Osteocyte (in vitro differentiated cells): ENCODE measurements at places on chromosomes 1 and 21. TPM values are rescaled to one million over a fixed set of nuclear protein-coding genes. Genes with fewer than 3 reads are reported as not detected.

DNA sequence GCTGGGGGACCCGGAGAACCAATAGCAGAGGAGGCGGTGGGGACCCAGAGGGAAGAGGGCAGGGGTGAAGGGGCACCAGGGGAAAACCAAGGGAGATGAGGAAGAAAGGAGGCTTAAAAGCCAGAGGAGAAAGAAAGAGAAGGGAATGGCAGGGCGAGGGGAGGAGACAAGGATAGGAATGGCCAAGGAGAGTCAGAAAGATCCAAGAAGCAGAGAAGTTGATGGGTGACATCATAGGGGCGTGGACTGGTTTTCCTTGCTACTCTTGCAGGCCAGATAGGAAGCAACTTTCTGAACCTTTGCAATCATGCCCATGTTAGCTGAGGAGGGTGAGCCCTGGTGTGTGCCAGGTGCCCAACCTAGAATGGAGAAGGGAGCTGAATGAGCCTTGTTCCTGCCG is 5.4 kb downstream of the NPR1 start:
- DNase-seq: no peak

- no peak for DNase-seq
These were observed 120.7 kb upstream of the MARK1 start for GRCh38 chr1:220407191-220407590.

DNA sequence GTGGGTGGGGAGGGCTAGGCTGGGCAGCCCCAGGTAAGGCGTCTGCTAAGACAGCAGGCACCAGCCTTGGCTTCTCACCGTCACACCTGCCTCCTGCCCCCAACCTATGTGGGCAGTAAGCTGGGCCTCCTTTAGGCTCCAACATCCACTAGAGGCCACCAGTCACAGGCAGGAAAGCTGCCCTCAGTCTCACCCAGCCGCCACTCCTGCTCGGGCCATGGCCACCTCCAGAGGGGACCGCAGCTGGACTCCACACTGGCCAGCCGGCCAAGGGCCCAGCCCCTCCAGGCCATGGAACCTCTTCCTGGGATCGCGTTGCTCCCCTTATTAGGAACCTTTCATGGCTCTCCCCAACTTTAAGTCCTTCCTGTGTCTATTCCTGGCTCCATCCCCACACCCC is 74.5 kb downstream of the MRPL37 start:
- no peak for DNase-seq

SLC5A3 gene
- 63.9 and 68.2 TPM in 2 replicates for total RNA-seq

DNA sequence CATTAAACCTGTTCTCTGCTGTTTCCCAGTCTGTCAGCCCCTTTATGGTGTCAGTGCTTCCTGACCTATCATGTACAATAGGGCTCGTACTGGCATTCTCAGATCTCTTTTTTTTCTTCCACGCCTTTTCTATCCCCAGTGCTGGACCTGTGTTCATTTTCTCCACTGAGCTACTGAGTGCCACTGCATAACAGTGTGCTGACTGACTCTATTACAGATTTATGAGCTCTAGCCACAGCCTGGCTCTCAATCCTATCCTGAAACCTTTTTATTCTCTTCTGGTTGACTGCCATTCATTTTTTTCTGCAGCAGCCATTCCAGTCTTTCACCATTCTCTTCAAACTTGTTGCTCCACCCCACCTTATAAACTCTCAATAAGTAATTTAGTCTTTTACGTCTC is 59.6 kb upstream of the MACF1 start:
- no peak for DNase-seq

DNA sequence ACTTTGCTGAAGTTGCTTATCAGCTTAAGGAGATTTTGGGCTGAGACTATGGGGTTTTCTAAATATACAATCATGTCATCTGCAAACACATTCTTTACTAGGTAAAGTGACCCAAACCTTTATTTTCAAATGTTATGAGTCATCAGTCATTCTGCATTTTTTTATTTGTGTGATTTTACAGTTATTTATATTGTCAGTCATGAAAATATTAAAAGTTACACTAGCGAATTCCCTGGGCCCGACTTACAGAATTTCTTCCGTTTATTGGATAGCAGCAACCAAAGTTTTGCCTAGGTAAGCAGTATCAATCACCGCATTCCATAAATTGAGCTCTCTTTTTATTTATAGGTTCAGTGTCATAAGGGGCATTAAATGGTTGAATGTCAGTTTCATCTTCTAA is 13.8 kb downstream of the OR2M5 start:
- no peak for DNase-seq

- peak; percentile 88 for DNase-seq
These were observed at the start of gene PLXNA2 for GRCh38 chr1:208243967-208244916. TSS of gene PLXNA2 (minus strand) at chr1:208244384. CDS start at chr1:208217922, 26,462 bp downstream.

GRCh38 chr21:42039470-42039901 is 29.3 kb upstream of the ZBTB21 start:
- DNase-seq: no peak

DNA sequence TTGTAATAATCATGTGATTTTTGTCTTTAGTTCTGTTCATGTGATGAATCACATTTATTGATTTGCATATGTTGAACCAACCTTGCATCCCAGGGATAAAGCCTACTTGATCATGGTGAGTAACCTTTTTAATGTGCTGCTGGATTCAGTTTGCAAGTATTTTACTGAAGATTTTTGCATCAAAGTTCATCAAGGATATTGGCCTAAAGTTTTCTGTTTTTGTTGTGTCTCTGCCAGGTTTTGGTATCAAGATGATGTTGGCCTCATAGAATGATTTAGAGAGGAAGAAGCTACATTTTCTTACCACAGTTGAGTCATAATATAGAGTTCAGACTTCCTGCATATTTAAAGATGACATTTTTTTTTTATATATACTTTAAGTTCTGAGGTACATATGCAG is 455.9 kb downstream of the PLPP3 start:
- DNase-seq: no peak

DNA sequence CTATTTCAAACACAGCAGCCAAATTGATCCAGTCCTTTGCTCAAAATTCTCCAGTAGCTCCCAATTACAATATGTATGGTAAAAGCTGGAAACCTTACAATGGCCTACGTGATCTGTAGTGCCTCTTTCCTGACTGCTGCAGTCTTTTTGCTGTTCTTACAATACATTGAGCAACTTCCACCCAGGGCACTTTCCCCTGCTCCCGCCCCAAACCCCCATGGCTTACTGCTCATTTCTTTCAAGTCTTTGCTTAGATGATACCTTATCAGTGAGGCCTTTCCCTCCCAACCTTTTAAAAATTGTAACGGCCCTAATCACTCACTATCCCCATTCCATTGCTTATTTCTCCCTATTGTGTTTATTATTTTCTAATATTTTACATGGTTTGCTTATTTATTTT is 43.9 kb upstream of the APOBEC4 start:
- DNase-seq: no peak

RAB3B gene
- total RNA-seq: 8.2 and 8.3 TPM in 2 replicates

GRCh38 chr21:37207441-37208009 is 59.6 kb downstream of the VPS26C start:
- DNase-seq: peak; percentile 74

ELF3 gene
- 0.26 and 0.56 TPM in 2 replicates for total RNA-seq

RHOU gene
- 2.3 and 2.4 TPM in 2 replicates for total RNA-seq

GRCh38 chr1:224594360-224594759 is 21.8 kb upstream of the CNIH3 start:
- DNase-seq: peak; percentile 53

PRMT6 gene
- 18.5 and 19.7 TPM in 2 replicates for total RNA-seq

COL8A2 gene
- 8.2 and 10.1 TPM in 2 replicates for total RNA-seq

SPRR3 gene
- not detected in 2 replicates for total RNA-seq

DNA sequence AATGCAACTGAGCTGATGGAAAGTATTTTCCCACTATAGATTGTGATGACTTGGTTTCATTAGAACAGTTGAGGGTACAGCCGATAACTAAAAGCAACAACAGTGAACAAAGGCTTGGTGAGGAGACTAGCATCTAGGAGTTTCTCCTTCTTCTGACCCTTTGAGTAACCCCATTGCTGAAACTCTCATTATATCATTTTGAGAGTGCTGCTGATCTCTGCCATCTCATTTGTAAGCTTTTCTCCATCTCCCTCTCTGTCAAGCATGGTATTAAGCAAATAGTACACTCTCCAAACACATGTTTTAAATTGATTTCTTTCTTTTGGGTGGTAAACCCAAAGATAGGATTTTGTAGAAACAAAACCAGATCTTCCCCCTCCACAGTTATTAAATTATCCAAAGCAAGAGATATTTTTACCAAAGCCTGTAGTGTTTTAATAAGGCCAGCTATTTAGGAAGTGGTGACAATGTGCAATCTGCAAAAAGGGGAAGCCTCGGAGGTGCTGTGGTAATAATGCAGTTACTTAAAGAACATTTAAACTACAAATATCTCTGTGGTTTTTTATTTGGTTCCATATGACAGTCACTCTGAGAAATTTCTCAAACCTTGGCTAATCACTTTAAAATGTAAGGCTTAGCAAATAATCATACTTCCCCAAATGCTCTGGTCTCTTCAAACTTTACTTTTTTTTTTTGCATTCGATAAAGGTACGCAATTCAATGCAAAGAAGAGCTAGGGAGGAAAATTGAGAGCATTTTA is 287.5 kb downstream of the HLX start:
- no peak for DNase-seq

DNA sequence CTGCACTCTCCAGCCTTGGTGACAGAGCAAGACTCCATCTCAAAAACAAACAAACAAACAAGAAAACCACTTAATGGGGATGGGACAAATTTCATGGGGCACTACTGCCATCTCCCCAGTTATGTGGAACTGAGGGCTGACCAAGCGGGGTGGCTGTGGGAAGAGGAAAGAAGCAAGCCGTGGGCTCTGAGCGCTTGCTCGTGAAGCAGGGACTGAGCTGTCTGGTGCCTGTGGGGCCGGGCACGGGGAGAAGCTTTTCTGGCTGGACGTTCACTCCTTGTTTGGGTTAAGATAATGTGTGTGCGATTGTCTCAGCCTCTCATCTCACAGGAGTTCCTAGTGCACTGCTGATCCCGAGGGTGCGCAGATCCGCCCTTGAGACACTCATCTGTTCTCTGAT is 22.0 kb upstream of the KIF26B start:
- no peak for DNase-seq

DNA sequence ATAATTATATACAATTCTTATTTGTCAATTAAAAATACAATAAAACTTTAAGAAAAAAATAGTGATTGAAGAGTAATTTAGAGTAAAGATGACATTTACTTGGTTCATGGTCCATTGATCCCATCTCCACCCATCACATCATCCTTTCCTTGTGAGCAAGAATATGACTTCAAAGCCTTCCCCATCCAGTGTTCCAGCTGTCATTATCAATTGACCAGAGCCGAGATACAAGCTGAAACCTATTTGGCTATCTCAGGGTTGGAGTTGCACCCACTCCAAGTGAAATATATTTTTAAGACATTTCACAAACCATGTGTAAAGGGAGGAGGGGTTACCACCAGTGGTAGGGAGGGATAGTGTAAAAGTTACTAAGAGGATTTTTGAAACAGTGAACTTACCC is 428.9 kb upstream of the C1orf87 start:
- no peak for DNase-seq

NUP210L gene
- not detected in 2 replicates for total RNA-seq

DNA sequence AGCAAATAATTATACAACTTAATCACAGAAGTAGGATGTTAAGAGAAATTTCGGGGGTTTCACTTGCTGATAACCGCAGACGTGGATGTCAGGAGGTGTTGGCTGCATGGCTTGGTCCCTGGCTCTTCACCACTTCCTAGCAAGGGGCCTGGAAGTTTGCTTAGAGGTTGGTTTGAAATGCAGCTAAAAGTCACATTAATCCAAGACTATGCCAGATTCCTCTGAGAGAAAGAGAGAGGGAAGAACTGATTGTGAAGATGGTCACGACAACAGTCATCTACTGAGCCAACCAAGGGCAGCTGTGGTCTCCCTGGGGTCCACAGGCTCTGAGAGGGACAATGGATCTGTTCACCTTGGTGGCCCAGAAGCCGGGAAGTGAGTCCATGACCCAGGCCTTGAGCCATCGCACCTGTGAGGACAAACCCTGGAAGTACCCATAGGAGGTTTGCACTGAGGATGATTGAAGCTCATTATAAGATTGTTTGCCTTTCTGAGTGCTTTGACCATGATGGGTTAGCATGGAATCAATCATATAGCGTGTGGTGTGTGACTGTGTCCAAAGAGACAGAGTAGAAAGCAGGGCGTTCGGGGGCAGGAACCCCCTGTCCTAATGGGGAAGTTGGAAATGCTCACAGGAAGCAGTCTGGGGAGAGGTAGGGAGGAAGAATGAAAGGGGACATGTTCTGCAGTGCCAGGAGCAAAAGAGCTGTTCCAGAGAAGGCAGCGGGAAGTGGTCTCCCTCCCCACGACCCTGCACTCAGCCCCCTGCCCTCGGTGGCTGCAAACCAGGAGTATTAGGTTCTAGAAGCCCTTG is 47.1 kb downstream of the UMODL1 start:
- DNase-seq: no peak

DNA sequence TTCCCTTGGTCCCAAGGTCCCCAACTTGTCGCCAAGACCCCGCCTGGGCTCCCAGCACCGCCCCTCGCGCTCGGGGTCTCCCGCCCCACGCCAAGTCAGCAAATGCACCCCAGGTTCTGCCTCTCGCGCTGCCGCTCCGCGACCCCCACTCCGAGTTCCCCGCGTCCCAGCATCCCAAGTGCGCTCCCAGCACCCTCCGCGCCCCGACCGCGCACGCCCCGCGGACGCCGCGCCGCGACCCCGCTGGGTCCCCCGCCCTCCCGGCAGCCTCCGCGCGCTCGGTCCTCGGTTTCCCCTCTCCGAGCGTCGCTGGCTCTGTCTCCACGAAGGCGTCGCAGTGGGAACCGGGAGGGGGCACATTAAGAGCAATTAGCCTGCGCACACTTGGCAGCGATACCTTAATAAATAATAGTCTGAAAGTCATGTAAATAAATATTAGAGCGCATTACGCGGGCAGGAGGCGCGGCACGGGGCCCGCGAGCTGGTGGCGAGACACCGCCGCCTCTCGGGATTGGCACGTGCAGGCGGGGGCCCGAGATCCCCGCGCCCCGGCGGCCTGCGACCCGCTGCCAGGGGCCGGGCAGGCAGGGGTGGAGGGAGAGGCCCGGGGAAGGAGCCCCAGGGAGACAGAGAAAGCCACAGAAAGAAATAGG is 75.9 kb downstream of the VWA5B1 start:
- no peak for DNase-seq

- peak; percentile 90 for DNase-seq
These were observed 49.2 kb upstream of the C1orf198 start for GRCh38 chr1:230917284-230918135.

HSPA6 gene
- not detected in 2 replicates for total RNA-seq
